Immature natural killer cell (primary cell): ENCODE measurements at places on chromosomes 6 and 20. TPM values are rescaled to one million over a fixed set of nuclear protein-coding genes. Genes with fewer than 3 reads are reported as not detected.

MAS1 gene
- not detected for polyA plus RNA-seq

SIRPA gene
- polyA plus RNA-seq: 0.29 TPM

TFAP2C gene
- not detected for polyA plus RNA-seq

SYTL3 gene
- 52.0 TPM for polyA plus RNA-seq

TNF gene
- polyA plus RNA-seq: 5.9 TPM

TAP2 gene
- polyA plus RNA-seq: 16.9 TPM

BANF2 gene
- polyA plus RNA-seq: not detected

SLC2A10 gene
- 3.0 TPM for polyA plus RNA-seq

PKHD1 gene
- not detected for polyA plus RNA-seq

PRRT1 gene
- polyA plus RNA-seq: not detected

TBX18 gene
- not detected for polyA plus RNA-seq

EPPIN gene
- not detected for polyA plus RNA-seq

ACSS1 gene
- polyA plus RNA-seq: 83.7 TPM

FABP7 gene
- polyA plus RNA-seq: not detected

CRISP3 gene
- polyA plus RNA-seq: not detected

ZNF322 gene
- 12.9 TPM for polyA plus RNA-seq

CDSN gene
- polyA plus RNA-seq: not detected

GSTA4 gene
- polyA plus RNA-seq: not detected

ZKSCAN8 gene
- 0.44 TPM for polyA plus RNA-seq

ZNF831 gene
- 2.0 TPM for polyA plus RNA-seq

MED23 gene
- 9.5 TPM for polyA plus RNA-seq

CCDC170 gene
- not detected for polyA plus RNA-seq

TOX2 gene
- 5.0 TPM for polyA plus RNA-seq

LAMA2 gene
- 0.17 TPM for polyA plus RNA-seq

LSM2 gene
- polyA plus RNA-seq: 94.6 TPM

SGK2 gene
- polyA plus RNA-seq: not detected

GHRH gene
- polyA plus RNA-seq: not detected

RIMS4 gene
- not detected for polyA plus RNA-seq

PNPLA1 gene
- polyA plus RNA-seq: not detected

ZNF343 gene
- not detected for polyA plus RNA-seq

DEF6 gene
- 226 TPM for polyA plus RNA-seq

RBCK1 gene
- polyA plus RNA-seq: 131 TPM

MAS1L gene
- not detected for polyA plus RNA-seq

MROH8 gene
- polyA plus RNA-seq: 2.1 TPM

TMEM14B gene
- polyA plus RNA-seq: 126 TPM

F13A1 gene
- 2.1 TPM for polyA plus RNA-seq

SERAC1 gene
- 0.80 TPM for polyA plus RNA-seq

RSPO3 gene
- not detected for polyA plus RNA-seq

FAM209A gene
- not detected for polyA plus RNA-seq

DEFB123 gene
- polyA plus RNA-seq: not detected

TNXB gene
- polyA plus RNA-seq: not detected
